GM12878 (cell line): ENCODE measurements at places on chromosomes 16 and 17. TPM values are rescaled to one million over a fixed set of nuclear protein-coding genes. Genes with fewer than 3 reads are reported as not detected.

GRCh38 chr16:8828541-8829165 lies 31.0 kb downstream of the PMM2 start:
- no peak for DNase-seq

DNA sequence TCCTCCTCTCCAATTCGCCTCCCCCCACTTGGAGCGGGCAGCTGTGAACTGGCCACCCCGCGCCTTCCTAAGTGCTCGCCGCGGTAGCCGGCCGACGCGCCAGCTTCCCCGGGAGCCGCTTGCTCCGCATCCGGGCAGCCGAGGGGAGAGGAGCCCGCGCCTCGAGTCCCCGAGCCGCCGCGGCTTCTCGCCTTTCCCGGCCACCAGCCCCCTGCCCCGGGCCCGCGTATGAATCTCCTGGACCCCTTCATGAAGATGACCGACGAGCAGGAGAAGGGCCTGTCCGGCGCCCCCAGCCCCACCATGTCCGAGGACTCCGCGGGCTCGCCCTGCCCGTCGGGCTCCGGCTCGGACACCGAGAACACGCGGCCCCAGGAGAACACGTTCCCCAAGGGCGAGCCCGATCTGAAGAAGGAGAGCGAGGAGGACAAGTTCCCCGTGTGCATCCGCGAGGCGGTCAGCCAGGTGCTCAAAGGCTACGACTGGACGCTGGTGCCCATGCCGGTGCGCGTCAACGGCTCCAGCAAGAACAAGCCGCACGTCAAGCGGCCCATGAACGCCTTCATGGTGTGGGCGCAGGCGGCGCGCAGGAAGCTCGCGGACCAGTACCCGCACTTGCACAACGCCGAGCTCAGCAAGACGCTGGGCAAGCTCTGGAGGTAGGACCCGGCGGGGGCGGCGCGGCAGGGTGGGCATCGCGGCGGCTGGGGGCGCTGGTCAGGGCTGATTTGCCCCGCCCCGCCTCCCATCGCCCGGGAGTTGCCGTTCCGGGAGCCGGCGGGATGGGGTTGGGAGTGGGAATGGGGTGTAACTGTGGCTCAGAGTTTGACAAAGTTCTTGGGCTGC lies 567 bp downstream of the SOX9 start:
- no peak for DNase-seq

DNA sequence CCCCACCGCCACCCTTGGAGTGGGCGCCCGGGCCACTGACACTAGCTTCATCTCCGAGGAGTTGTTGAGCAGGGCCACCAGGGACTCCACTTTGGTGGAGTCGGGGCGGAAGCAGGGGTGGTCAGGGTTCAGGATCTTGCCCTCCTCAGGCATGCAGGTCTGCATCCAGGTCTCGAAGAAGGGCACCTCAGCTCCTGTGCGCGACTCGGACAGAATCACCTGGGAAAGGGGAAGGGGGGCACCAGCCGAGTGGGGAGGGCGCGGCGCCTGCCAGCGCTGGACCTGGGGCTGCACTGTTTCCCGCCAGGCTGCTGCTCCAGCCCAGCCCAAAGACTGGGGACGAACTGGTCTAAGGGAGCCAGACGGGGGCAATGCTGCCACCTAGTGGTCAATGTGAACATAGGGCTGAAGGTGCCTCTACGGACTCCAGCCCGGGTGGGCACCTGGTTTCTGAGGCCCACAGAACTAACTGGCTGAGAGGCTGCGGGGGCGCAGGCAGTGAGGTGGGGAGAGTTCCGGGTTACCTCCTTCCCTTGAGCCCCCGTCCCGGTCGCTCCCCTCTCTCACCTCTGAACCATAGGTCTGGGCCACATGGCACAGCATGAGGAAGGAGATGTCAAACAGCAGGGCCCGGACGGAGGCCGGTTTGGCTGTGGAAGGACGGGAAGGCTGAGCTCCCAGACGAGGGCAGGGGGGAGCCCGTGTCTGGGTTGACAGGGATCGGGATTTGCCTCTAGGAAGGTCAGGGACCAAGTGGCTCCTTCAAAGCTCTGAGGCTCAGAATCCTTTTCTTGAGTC lies 11.8 kb downstream of the CSF3 start:
- peak; percentile 12 for DNase-seq

DNA sequence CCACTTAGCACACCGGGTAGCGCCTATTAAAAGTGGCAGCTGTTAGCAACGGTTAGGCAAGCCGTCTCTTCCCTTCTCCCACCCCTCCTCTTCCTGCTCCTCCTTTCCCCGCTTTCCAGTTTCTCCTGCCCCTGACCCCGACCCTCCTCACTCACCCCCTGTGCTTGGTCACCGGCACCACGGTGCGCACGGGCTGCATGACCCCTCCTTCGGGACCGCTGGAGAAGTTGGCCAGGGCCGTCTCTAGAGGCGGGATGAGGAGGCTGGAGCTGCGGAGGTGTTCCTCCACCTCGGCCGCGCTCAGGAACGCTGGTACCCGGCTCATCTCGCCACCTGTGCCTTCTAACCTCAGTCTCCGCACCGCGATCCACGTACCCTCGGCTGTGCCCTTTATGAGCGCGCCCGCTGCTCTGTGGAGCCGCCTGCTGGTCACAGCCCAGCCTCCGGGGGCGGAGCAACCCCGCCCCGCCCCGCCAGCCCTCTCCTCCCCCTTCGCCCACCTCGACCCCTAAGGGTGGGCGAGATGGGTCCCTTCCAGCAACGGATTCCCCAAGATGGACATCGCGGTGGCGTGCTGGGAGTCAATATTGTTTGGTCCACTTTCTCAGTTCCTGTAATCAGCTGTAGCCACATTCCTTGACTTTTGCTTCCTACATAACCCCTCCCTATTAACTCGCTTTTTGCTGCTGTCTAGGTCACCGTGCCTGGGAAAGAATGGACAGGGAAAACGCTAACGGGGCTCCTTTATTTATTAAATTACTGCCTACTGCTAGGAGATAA lies at the start of gene CRYM:
Gene CRYM (minus strand): TSS at position 364 of the 780 bp plus-strand sequence. CDS start 39 bp downstream, at position 325.
- DNase-seq: no peak

- no peak for DNase-seq
Measured at GRCh38 chr16:87919681-87919994, 16.7 kb downstream of the CA5A start.

DNA sequence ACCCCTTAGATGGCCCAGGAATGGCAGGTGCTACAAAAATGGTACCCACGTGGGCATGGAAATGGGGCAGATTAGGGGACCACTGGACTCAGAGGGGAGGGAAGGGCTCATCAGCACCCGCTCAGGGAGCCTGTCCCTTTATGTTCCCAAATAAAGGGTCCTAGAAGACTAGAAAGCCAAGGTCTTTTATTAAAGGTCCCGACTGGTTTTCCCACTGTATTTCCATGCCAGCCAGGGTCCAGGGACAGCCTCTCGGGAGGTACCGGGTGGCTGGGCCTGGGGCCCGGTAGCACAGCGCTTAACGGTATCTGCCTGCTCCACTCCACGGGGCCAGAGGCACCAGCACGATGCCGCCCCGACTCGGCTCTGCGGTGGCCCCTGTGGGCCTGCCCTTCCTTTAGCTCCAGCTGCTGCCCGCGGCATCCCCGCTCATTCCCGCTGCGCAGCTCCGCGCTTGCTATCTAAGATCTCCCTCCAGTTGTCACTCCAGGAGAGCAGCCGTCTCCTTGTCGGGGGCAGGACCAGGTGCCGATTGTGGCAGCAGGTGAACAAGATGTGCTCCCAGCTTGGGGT lies 1.4 kb downstream of the NT5C start:
- no peak for DNase-seq

DNA sequence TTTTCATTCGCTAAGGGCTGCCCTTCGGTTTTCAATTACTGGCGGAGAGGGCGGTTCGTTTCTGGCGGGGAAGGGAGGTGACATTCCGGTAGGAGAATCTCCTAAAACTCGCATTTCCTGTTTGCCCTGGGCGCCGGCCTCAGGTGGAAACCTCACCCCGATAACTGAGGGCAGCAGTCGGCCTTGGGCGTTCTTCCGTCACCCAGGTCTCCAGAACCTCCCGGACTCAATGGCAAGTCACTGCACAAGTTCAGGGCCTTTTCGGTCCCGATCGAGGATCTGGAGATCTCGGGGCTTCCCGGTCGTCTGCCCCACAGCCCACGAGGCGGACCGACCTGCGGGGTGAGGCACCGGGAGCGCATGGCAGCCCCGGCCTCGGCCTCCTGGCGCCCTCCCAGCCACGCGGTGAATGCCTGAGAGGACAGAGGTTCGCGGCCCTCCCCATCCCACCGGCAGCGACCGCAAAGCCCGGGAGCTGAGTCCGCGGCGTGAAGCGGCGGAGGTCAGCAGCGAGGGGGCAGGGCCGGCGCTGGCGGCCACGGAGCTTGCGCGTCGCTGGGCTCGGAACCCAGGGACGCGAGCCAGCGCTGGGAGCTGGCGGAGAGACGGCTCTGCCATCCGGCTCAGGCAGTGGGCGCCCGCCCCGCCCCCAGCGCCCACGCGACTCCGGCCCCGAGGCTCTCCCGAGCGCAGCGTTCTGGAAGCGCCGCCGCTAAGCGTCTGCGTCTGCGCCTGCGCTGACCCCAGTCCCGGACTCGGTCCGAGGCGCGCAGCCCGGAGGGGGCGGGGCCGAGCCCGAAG lies 58.4 kb downstream of the SRL start:
- peak; percentile 56 for DNase-seq

GRCh38 chr16:88570691-88571092 lies 489 bp downstream of the ZC3H18 start:
- no peak for DNase-seq

DNA sequence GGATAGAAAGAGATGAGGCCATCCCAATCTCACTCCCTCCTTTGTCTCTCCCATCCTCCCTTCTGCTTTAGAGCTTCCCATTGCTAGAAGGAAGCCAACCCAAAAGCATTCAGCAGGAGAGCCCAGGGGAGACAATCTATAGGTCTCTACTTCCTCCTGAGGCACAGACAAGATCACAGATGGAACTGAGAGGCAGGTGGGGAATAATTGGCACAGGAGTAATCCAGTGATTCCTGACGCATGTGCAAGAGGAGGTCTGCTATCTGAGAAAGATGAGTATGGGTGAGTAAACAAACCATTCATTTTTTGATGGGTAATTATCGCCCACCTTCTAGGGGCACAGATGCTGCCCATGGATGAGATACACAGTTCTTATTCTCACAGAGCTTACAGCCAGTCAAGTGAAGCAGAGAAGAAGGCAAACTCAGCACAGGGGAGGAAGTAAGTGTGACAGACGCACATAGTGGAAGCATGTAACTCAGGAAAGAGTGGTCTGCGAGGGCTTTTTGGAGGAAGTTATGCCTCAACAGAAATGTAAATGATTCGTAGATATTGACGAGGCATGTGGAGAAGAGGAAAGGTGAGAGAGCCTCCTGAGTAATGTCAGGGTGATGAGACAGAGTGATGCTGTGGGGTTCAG lies 88.9 kb upstream of the HLF start:
- DNase-seq: no peak

Gene NIP7
- 38.5 and 39.1 TPM in 2 replicates for total RNA-seq

Gene TMC6
- total RNA-seq: 206 and 232 TPM in 2 replicates

Gene PABPN1L
- not detected in 2 replicates for total RNA-seq

Gene TTYH2
- total RNA-seq: 7.7 and 8.5 TPM in 2 replicates

Gene CCT6B
- total RNA-seq: 2.8 TPM in 2 replicates

Gene PHLPP2
- 10.8 and 13.2 TPM in 2 replicates for total RNA-seq

Gene CCL8
- total RNA-seq: not detected in 2 replicates
